ENCODE measurements at places on chromosomes 6 and 20.
A peak's percentile ranks its signal among the peaks of the same experiment; 100 is the strongest.

DNA sequence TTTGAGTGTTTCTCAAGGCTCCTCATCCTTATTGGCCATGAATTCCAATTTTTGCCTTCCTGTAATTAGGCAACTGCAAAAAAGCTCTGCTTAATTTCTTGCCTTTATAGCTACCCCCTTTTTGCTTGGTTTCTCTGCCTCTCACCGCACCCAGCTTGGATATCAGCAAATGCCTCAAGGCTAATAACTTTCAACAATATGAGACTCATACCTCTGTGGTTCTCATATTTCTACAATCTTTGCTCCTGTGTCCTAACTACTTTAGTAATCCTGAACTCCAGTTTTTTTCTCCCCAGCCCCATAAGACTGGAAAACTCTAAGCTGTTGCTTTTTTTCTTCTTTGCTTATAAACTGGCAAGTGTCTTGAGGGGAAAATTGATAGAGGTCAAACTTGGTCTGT is 88.8 kb downstream of the EYA2 start:
- DNase-seq: no peak

DNA sequence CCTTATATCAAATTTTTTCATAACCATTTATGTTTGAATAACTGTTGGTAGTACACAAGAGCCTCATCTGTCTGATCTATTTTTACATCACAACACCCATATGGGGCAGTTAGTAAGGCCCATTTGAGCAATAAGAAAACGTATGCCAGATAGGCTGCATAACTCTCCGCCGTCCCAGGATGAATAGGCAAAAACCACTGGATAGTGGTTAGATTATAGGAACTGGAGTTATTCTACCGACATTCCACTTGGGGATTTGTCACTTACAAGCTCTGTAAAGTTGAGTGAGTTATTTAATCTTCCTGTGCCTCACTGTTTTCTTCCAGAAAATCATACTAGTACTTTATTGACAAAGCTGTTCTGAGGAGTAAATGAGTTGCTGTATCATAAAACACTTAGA is 881.9 kb downstream of the QKI start:
- no peak for DNase-seq

DNA sequence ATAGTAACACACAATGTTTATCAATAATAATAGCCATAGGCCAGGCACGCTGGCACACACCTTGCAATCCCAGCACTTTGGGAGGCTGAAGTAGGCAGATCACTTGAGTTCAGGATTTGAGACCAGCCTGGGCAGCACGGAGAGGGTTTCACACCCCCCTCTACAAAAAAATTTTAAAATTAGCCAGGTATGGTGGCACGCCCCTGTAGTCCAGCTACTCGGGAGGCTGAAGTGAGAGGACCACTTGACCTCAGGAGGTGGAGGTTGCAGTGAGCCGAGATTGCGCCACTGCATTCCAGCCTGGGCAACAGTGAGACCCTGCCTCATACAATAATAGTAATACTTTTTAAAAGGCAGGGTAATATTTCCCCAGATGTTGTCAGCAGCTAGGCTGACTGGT is 7.9 kb upstream of the MAPRE1 start:
- DNase-seq: no peak

- no peak for DNase-seq
Measured at GRCh38 chr6:41622206-41622988, 15.9 kb upstream of the MDFI start.

GRCh38 chr6:41200901-41201763 is at the start of gene TREML2:
Gene TREML2, minus strand, starts transcription at chr6:41201149. Its CDS starts 141 bp downstream, at chr6:41201008.
- no peak for DNase-seq

- DNase-seq: no peak
Measured at GRCh38 chr20:50277064-50277415, 86.4 kb downstream of the CEBPB start.

DNA sequence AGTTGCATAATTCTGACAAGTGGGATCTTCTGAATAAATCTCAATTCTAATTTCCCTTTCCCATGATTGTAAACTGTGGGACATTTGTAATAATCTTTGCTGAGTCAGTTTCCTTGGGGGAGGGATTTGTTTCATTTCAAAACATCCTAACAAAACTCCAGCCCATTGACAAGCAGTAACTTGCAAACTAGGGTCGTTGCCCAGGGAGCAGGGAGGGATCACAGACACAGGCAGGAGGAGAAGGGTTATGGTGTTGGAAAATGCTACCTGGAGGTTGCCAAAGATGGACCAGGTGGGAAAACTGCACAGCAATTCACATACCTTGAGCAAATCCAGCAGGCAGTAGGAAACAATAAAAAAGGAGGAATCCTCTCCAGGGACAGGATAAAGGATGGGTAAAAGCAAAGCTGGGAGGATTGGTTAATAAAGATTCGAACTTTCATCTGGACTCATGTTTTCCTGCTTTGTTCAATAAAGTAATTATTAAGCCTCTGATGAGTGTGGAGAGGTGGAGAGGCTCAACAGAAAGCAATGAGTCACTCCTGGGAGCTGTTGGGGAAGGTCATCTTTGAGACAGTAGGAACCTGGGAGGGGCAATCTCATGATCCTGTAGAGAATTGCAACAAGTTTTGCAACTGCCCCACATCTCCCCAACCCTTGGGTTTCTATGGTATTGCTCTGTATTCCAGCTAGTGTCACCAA is 87.3 kb upstream of the AKIRIN2 start:
- DNase-seq: peak; percentile 20

GRCh38 chr6:10960171-10960570 is 73.3 kb downstream of the SYCP2L start:
- DNase-seq: no peak

DNA sequence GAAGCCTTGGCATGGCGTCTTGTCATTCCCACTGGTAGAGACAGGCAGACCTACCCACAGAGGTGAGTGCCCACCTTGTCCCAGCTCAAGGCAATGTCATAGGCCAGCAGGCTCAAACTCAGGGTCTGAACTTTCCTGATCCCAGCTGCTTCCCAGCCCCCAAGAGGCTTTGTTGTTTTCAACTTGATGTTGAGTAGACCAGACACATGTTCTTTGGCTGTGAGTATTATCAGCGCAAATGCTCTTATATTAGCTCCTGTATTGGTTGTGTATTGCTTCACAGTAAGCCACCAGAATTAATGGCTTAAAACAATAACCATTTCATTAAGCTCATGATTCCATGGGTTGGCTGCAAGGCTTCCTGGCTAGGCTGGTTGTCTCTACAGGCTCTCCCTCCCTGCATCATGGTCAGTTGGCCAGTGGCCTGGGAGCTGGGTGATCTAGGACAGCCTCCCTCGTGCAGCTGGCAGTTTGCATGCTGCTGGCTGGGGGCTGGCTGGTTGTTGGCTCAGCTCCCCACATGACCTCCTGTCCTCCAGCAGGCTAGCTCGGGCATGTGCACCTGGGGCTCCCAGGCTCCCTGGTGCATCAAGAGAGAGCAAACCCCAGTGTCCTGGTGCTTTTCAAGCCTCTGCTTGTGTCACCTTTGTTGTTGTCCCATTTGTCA is 21.6 kb downstream of the TOX2 start:
- no peak for DNase-seq

- no peak for DNase-seq
Measured at GRCh38 chr20:6630514-6630913, 137.0 kb upstream of the BMP2 start.

DNA sequence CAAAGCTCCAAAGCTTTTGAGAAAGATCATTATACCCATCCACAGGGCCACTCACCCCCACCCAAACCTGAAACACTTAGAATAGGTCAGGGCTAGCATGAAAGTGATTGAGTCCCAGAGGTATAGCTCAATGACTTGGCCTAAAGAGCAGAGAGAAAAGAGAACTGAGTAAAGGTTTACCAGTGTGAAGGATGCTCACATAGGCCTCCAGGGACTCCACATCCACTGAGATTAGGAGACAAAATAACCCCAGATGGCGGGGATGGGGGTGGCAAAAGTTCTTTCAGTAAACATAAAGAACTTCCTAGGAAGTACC is 12.2 kb downstream of the SAYSD1 start:
- DNase-seq: no peak

GRCh38 chr6:90088009-90088408 is 193.7 kb downstream of the GJA10 start:
- DNase-seq: no peak

GRCh38 chr6:164151161-164152120 is 736.9 kb downstream of the QKI start:
- DNase-seq: no peak

GRCh38 chr20:31890646-31891045 is 20.2 kb downstream of the TTLL9 start:
- DNase-seq: no peak

DNA sequence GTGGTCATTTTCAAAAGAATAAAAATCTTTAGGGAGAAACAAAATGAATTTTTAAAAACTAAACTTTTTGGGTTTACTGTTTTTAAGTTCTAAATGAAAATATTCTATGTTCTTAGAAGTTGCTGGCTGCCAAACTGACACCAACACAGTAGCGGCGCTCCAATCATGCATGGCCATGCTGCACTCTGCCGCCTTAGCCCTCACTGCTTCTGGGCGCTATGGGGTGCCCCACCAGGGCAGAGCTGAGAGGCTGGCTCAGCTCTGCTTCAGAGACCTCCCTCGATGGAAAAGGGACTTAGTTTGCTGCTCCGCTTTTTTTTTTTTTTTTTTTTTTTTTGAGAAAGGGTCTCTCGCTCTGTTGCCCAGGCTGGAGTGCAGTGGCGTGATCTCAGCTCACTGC is 20.9 kb downstream of the EZR start:
- DNase-seq: no peak

DNA sequence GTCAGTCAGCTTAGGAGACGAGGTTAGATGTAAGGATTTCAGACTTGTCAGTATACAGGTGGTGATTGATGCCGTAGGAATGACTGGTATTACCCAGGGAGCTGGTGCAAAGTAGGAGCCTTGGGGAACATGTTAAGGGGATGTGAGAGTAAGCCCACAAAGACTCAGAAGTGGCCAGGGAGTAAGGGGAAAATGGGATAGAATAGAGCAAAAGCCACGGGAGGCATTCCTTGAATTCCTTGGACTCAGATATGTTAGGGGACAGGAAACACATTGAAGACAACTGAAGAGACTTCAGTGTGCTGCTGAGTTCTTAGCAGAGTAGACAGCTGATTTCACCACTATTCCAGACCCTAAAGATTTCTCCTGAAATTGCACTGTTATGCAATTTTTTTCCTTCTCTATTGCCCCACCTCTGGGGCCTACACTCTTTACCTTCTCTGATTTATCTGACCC is 1.2 kb upstream of the ACAT2 start:
- DNase-seq: no peak

- no peak for DNase-seq
Measured at GRCh38 chr6:143901885-143902750, 37.8 kb downstream of the ZC2HC1B start.

- DNase-seq: no peak
Measured at GRCh38 chr20:15179381-15179780, 842.0 kb upstream of the FLRT3 start.

- DNase-seq: no peak
Measured at GRCh38 chr6:36297511-36297910, 27.7 kb downstream of the PNPLA1 start.

GRCh38 chr6:63573899-63574553 is 1.7 kb downstream of the LOC128125822 start:
- no peak for DNase-seq

GRCh38 chr6:10403385-10404106 is 11.3 kb downstream of the TFAP2A start:
- DNase-seq: no peak

- no peak for DNase-seq
Measured at GRCh38 chr6:55568808-55569439, 10.1 kb downstream of the HMGCLL1 start.

- no peak for DNase-seq
Measured at GRCh38 chr20:22909436-22909835, 125.7 kb upstream of the SSTR4 start.

DNA sequence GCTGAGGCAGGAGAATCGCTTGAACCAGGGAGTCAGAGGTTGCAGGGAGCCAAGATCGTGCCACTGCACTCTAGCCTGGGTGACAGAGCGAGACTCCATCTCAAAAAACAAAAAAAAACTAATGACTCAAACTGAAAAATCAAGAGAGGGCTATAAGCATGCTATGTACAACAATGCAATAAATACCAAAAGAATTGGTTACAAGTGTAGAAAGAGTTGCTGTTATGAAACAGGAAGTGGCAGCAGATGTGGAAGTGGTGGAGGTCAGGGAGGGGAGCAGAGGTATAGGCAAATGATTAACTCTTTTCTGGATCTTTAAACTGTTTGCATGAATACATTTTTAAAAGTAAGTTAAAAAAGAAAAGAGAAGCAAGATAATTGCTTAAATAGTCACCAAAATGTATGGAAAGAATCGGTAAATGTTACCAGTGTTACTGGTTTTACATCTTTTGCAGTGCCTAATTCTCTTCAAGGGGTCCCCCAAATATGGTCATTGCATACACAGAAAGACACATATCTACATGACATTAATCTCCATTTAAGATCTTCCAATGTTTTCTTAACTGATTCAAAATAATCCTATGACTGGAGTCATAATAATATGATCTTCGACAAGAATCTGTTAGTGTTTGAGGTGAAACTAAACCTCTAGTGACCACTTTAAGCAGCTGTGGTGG is 15.0 kb downstream of the CALHM6 start:
- no peak for DNase-seq

DNA sequence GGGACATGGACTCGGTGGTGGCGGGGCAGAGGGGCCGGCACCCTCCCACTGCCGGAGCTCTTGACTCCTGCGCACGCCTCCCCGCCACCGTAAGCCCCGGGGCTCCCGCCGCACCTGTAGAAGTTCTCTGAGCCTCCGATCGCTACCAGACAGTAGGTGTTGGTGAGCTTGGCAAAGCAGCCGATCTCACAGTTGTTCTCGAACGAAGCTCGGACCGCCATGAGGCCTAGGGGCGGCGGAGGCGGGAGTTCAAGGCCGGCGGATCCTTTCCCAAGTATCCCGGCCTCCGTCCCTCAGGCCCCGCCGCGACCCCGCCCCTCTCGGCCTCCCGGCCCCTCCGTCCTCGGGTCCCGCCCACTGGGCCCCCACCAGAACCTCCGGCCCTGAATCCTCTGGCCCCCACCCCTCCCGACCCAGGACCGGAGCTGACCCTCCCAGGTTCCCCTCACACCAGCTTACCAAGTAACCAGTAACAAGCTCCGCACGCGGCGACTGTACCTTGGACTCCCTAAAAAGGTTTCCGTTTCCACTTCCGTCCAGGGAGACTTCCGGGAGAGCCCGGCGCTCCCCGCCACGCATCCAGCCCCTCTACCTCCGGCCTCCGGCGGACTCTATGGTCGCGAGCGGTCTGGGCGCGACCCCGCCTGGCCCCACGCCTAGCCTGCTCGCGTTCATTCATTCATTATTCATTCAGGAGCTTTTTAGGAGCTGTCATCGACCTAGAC is at the start of gene EIF6:
TSS of gene EIF6 (minus strand) at position 506 of the 725 bp plus-strand sequence. CDS start at position 221, 285 bp downstream.
- DNase-seq: no peak

- peak; percentile 91 for DNase-seq
Measured at GRCh38 chr6:36666826-36667591, 11.5 kb upstream of the CDKN1A start.

DNA sequence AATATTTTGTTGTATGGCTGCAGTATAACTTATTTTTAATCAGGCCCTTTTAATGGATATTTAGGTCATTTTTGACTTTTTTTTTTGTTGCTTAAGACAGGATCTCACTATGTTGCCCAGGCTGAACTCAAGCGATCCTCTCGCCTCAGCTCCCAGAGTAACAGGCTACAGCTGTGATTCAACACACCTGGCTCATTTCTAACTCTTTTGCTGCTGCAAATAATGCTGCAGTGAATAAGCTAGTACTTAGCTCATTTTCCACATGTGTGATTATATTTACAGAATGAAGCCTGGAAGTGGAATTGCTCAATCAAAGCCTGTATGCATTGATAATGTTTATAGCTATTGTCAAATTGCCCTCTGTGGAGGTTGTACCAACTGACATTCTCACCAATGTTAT is 1.1 kb downstream of the GTSF1L start:
- no peak for DNase-seq

Data from smooth muscle cell of the brain vasculature (primary cell).